ENCODE measurements at places on chromosomes 5 and 9. TPM values are rescaled to one million over a fixed set of nuclear protein-coding genes. Genes with fewer than 3 reads are reported as not detected.

DNA sequence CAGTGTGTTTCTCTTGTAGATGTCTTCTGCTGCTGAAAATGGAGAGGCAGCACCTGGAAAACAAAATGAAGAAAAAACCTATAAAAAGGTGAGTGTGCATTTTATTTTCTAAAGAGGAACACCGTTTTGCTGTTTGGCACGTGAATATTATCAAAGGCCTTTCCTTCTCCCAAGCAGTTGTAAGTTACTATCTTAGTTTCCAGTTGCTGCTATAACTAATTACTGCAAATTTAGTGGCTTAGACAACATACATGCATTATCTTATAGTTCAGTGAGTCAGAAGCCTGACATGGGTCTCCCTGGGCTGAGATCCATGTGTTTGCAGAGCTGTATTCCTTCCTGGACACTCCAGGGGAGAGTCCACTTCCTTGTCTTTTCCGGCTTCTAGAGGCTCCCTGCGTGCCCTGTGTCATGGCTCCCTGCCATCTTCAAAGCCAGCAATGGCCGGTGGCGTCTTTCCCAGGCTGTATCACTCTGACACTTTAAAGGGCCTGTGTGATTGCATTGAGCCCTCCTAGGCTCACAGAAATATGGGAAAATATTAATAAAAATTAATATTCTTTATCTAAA, 117.6 kb downstream of the PIP5K1B start:
- DNase-seq: no peak

- DNase-seq: no peak
Measured at GRCh38 chr9:86529496-86530275, 175.5 kb upstream of the TUT7 start.

- no peak for DNase-seq
Measured at GRCh38 chr9:70229579-70229978, 29.2 kb upstream of the SMC5 start.

The MEIKIN gene
- total RNA-seq: not detected

All from PC-9 (cell line).